ENCODE measurements at places on chromosomes 3 and 15.

DNA sequence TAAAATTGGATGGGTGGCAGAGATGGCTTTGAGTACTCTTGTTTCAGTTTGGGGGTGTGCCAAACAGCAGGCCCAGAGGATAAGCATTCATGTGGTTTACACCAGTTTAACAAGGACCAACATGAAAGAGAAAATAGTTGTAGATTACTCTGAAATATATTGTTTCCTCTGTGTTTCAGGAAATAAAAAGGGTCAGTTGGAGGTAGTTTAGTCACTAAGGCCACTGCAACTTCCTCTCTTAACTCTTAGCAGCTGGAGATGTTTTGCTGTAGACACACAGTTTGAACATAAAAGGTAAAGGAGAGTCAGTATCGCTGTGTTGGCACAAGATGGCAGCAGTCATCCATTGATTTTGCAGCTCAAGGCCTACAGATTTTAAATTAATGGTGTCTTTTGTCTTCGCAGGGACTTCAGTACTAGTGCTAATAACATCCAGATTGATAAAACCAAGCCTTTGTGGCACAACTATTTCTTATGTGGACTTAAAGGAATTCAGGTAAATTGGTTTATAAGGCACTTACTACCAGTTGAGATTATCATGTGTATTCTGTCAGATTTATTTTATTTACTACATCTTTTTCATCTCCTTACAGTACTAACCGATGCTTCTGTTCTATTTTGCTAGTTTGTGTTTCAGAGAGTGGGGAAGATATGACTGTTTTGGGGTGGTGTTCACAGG is 65.5 kb downstream of the GALK2 start:
- DNase-seq: peak; percentile 37

GRCh38 chr3:18649666-18650363 is 224.7 kb upstream of the SATB1 start:
- peak; percentile 9 for DNase-seq

DNA sequence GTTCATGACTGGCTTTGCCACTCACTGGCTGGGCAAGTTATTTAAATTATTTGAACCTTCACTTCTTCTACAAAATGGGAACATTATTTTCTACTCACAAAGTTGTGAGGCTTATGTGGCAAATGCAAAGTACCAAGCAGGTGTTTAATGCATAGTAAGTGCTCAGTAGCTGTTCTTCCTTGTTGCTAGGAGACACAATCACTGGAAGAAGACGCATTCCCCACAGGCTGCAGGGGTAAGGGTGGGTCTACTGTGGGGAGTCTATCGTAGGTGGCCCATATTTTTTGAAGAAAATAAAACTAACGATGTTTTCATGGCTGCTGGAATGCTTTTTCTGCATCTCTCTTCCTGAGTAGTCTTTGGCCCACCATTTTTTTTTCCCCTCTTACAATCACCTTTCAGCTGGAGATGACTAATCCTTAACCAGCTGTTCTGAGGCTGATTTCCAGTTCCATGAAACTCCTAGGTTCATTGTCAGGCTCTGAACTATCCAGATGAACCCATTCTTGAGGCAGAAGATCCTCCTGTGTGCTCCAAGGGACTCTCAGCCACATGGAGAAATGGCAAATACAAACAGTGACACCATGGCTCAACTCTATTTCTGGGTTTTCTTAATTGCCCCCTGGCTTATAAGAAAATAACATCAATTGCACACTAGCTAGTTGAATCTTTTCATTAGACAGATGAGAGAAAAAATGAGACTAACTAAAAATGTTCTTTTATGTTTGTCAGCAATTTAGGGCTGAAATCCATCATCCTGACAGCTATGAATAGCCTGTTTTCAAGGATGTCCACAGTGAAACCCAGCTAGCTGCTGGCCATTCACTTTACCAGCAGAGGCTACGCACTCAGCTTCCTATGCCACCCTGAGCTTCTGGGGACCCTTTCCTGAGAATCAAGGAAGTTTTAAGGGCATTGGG is 108.3 kb upstream of the ETV5 start:
- DNase-seq: no peak

DNA sequence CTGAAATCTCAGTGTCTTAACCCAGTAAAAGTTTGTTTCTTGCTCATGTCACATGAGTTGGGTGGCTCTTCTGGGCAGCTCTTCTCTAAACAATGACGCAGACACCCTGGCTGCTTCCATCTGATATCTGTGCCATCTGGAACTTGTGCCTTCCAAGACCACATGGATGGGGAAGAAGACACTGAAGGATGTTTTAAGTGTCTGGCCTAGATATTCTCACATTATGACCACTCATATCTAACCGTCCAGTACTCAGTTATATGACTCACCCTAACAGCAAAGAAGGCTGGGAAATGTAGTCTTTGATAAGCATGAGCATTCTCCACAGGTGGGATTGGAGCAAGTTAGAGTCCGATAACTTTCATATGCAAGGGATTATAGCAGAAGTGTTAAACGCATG is 66.4 kb downstream of the RYR3 start:
- no peak for DNase-seq

DNA sequence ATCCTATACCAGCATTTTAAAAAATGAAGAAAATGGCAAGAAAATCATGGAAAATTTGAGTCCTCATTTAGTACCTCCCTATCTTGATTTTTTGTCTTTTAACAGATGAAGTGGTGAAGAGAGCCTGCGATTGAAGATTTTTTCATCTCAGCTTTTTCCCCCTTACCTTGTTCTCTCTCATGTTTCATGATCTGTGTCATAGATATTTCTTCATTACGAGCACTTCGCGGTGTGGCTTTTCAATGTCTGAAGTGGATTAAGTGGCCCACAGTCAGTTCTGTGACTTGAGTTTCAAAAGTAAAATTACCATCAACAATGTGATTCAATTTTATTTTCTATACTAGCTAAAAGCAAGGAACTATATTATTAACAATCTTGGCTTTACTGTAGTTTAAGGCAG is 147.2 kb downstream of the FNDC3B start:
- no peak for DNase-seq

GRCh38 chr15:65246026-65246714 is 34.9 kb upstream of the CILP start:
- no peak for DNase-seq

DNA sequence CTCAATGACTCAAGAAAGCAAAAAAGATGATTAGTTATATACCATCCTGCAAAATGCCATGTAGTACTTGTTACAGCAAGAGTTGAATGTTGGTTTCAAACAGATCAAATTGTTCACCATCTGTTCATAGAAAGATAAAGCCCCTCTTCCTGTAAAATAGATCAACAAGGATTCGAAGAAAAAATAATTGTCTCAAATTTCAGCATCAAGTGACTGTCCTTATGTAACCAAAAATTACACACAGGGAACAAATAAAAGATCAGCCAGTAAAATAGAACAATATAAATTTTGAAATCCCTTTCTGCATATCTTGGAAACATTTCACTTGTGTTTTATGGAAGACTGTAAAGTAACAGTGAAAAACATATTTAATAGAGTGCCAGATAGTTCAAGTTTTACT is 165.1 kb upstream of the STAC start:
- no peak for DNase-seq

DNA sequence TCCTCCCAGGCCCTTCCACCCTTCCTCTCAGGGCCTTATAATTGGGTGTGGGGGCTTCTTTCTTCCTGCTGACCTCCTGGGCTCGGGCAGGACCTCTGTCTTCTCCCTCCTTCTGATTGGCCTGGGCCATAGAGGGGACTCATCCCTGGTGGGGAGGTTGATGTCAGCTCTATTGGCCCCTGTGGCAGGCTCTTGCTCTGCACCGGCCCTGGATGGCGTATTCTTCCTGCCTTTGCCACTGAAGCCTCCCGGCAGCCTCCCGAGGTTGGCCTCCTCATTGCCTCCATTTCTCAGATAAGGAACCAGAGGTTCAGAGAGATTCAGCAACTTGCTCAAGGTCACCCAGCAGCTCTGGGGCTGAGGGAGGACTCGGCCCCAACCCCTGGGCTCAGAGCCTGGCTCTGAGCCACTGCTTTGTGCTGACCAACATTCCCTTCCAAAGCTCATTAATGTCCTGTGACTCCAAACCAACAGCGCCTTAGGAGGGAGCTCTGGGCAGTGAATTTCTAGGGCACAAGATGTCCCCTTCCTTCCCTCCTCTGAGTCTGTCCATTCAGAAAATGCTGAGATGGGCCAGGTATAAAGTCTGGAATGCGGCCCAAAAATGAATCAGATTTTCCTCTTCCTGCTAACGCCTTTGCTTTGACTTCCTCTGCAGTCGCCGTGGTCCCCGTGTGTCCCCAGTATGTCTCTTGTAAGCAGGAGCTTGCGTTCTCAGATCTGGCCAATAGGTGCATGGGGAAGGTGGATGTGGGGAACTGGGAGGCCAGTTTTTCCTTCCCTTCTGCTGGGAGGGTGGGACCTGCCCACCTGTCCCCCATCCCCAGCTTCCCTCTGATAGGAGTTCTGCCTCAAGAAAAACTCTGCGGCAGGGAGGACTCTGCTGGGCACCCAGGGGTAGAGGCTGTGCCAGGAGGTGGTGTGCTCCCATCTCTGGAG is 74.2 kb downstream of the HMCES start:
- DNase-seq: no peak

GRCh38 chr15:81398910-81399551 is 25.0 kb upstream of the TMC3 start:
- DNase-seq: no peak

- no peak for DNase-seq
These were observed 631 bp upstream of the CNBP start for GRCh38 chr3:129184396-129184657.

GRCh38 chr3:128549283-128550112 is 56.5 kb upstream of the GATA2 start:
- no peak for DNase-seq

DNA sequence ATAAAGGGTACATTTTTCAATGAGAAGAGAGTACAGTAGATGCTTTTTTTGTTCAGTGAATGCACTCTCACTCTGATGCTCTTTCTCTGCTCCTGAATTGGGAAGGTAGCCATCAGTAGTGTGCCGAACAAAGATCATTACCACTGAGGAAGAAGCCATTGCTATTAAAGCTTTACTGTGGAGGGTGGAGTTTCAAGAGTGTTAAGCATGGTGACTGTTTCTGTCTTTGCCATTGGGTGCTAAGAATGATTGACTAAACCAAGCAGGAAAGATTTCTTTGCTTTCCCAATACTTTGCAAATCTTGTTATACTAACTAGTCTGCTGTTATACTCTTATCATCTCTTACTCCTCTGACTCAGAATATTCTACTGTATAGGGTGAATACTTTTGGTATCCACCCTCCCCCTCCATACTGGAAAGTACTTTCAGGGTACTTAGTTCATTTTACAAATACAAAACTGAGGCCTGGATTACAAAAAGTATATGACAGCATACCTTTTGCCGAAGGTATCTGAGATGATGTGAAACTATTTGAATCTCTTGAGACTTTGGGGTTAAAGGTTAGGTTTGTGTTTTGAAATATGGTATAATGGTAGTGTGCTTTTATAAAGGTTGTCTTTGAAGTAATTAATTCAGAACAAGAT is 1.7 kb downstream of the RAB11A start:
- DNase-seq: peak; percentile 59

- no peak for DNase-seq
These were observed at the start of gene SEMA3B for GRCh38 chr3:50268703-50269451. Gene SEMA3B (plus strand): TSS chr3:50269147. CDS start chr3:50269241, 94 bp downstream.

GRCh38 chr15:68292157-68292781 is 14.7 kb downstream of the FEM1B start:
- no peak for DNase-seq

DNA sequence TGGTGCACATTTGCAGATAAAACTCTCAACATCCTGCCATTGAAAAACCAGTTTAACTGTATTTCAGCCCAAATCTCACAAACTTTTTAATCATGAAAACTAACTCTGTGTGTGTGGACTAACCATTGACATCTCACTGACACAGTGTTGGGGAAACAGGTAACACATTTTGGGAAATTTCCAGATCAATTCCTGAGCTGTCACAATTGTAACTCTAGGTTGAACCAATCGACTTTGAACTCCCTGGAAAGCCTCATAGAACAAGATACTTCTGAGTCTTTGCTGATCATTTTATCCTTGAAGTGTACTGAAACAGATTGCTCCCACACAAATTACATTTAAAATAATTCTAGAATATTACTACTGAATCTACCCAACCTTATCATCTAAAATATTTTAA is 667.9 kb upstream of the NR2F2 start:
- DNase-seq: no peak

DNA sequence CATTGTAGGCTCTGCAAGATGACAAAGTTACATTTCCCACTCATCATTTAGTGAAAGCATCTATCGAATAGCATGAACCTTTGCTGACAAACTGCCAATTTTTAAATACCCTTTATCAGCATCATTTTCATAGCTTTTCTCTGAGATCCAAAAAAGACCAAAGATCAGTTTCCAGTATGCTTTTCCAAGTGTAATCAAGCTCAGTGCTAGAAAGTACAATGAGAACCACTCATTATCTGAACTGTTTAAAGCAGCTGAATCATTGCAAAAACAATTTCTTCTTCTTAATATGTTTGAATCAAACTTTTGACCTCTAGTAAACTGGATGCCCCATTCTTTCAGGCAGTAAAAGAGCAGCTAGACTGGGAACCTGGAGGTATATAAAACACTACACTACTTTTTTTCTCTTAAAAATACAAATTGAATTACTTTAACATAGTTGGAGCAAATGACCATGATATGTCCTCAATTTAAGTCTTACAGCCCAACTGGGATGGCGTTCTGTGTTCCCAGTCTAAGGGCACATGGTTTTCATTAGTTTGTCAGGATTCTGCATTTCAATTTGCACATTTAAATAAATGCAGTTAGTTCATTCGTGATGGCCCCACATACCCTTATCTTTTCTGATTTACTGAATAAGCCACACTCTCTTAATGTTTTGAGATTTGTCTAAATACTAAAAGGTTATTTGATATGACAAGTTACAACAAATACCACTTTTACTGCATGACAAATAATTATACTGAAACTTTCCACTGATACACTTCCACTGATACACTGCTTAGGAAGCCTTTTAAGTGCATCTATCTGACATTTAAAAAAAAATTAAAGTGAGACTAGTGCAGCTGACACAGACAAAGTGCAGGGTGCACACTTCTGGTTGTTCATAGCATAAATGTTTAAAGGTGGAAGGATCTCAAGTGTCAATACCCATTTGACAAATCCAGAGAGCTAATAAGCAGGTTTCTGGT is 146.0 kb upstream of the FRMD4B start:
- no peak for DNase-seq

DNA sequence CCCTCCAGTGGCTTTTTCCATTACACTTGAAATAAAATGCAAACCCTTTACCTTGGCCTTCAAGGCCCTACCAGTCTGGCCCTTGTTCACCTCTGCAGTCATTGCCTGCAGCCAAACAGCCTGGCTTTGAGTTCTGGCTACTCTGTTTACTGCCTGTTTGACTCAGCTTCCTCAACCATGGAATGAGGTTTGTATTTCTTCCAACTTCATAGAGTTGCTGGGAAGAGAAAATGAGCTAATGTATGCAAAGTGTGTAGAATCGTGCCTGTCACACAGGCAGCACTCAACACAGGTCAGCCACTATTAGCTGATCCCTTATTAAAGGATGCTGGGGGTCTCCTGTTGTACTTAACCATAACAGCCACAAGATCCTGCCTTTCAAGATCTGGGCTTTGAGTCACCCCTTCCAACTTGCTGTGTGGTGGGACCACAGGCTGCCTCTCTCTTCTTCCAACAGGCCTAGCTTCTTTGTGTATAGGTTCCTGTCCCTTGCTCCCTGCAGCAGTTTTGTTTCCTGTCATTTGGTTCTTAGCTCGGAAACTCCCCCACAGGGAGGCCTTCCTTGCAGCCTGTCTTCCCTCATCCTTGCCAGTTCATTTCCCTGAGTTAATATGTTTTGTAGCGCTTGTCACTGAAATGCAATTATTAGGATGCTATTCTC is 6.4 kb downstream of the MED12L start:
- DNase-seq: no peak

- no peak for DNase-seq
These were observed 43.1 kb downstream of the MEIS2 start for GRCh38 chr15:37057256-37057655.

All from GM10248 (cell line).